Activated naive CD4-positive, alpha-beta T cell (primary cell): ENCODE measurements at places on chromosomes 2 and 18.

GRCh38 chr2:3131636-3132326, 245.8 kb downstream of the EIPR1 start:
- no peak for DNase-seq

DNA sequence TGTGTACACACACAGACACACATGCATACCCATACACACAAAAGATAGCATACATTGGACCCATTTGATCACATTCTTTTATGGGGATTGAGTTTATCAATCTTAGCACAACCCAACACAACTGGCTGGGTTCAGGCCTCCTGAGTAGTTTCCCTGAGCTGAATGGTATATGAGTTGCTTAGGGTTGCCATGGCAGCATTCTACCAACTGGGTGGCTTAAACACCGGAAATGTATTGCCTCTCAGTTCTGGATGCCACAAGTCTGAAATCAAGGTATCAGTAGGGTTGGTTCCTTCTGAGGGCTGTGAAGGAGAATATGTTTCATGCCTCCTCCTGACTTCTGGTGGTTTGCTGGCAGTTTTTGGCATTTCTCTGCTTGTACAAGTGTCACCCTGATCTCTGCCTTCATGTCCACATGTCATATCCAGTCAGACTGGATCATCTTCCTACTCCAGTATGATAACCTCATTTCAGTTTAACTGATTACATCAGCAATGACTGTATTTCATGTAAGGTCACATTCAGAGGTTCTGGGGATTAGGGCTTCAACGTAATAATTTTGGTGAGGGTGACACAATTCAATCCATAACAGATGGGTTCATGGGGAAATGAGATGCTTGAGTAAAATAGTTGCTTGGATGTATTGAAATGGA, 212.7 kb downstream of the KCNE4 start:
- no peak for DNase-seq

GRCh38 chr18:33232318-33232626, 208.2 kb downstream of the CCDC178 start:
- no peak for DNase-seq

- no peak for DNase-seq
Observed at GRCh38 chr2:189069855-189070619, 95.9 kb downstream of the COL3A1 start.

DNA sequence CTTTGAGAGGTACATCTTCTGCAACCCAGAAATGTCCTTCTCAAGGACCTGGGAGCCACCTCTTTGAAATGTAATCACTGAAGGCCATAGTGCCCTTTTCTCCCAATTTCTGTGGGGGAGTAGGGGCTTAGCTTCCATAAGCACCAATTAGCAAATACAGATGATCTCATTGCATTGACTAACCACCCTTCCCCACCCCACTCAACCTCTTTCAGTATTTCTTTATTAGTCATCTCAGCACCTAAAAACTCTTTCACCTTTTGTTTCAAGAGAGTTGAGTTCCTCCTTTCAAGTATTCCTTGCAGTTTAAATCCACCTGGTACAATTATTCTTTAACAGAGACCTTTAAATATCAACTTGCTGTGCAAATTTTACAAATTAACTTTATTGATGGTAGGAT, 1011.8 kb upstream of the CDH2 start:
- DNase-seq: no peak

- DNase-seq: no peak
Observed at GRCh38 chr18:50855976-50856757, 22.8 kb upstream of the ME2 start.
